Activated gamma-delta T cell (primary cell): ENCODE measurements at places on chromosomes 11 and 22.

- no peak for DNase-seq
Measured at GRCh38 chr11:112195951-112196351, 20.6 kb downstream of the BCO2 start.

DNA sequence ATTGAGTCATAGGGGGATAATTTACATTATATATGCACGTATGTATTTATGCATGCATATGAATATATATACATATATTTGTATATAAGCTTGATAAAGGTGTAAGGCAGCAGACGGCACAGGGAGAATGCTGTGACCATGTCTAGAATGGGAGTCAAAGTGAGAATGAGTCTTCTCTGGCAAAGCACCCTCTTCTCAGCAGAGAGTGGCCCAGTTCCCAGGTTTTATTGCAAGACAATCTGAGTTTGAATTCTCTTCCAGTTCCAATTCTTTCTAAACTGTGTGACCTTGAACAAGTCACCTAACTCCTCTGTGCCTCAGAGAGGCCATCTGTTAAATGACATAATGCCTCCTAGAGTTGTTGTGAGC lies 13.8 kb downstream of the EHF start:
- no peak for DNase-seq

GRCh38 chr11:107043242-107044006 lies 25.1 kb upstream of the GUCY1A2 start:
- DNase-seq: no peak

- DNase-seq: no peak
Measured at GRCh38 chr22:17890892-17891291, 116.6 kb upstream of the BID start.

DNA sequence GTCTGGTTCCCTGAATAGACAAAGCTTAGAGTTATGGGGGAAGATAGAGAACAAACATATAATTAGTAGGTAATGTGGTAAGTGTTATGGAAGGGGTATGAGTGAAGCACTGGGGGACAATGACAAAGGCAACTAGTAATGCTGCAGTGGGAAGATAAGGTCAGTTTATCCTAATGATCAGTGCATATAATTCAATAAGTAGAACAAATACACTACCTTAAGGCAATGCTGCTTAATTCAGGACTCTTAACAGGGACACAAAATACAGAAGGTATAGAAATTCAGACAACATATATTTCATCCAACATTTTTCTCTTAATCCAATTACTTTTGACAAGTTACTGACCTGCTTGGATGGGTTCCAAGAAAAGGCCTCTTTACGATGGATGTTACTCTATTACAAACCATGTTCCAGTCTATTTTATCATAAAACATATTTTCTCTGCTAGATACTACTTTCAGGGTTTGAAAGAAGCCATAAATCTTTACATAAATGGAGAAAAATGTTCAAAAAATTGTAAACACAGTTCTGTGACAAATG lies 1186.2 kb downstream of the LRRC4C start:
- DNase-seq: no peak

DNA sequence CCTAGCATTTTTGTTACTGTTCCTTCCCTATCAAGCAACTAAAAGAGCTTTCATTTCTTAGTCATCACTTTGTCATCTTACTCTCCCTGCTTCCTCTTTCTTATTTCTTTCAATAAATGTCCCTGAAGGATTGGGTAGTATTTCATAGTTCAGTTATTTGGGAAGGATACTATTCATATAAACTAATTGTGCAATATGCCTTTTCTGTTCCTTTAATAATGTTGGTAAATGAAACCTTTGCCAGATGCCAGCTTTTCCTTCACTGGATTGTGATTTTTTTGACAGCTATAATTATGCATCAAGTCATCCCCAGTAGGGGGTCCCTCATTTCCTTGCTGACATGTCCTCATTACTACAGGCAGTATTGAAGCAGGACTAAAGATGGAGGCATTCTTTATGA lies 101.7 kb downstream of the ATM start:
- DNase-seq: no peak

- DNase-seq: no peak
Measured at GRCh38 chr11:17763703-17764102, 29.1 kb downstream of the KCNC1 start.

- DNase-seq: no peak
Measured at GRCh38 chr11:108009497-108010370, 1.0 kb downstream of the CUL5 start.

DNA sequence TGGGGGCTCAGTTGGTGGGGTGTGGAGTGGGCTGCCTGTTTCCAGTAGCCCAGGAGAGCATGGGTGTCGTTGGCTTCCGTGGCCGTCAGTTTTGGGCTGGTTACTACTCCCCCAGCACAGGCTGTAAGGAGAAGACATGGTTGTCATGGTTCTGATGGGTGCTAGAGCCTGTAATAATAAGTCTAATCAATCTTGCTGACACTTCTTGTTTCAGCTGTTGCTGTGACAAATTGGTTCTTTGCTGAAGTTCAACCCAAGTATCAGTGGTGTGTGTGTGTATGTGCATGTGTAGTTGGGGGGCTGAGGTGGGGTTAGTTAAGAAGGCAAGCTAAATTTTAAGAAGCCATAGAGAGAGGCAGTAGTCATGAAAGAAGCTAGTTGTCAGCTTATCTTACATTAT lies 61.3 kb upstream of the DBX1 start:
- DNase-seq: no peak
